ENCODE measurements at places on chromosomes 2 and 18.

DNA sequence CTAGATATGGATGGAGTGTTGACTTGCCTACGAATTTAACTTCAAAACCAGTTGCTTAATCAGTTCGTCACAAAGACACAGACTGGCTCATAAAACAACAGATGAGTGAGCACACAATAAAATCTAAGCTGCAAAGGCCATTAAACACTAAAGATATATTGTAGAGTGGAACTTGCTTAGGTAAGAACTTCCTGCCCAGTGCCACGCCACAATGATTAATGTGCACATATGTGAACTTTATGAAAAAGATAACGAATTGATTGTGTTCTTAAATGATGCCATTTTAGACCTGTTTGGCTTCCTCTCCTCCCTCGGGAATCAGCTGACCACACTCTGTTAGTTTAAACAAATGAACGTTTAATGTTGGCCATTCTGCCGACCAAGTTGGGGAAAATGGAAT, 2031.3 kb upstream of the CELF4 start:
- DNase-seq, result no peak

DNA sequence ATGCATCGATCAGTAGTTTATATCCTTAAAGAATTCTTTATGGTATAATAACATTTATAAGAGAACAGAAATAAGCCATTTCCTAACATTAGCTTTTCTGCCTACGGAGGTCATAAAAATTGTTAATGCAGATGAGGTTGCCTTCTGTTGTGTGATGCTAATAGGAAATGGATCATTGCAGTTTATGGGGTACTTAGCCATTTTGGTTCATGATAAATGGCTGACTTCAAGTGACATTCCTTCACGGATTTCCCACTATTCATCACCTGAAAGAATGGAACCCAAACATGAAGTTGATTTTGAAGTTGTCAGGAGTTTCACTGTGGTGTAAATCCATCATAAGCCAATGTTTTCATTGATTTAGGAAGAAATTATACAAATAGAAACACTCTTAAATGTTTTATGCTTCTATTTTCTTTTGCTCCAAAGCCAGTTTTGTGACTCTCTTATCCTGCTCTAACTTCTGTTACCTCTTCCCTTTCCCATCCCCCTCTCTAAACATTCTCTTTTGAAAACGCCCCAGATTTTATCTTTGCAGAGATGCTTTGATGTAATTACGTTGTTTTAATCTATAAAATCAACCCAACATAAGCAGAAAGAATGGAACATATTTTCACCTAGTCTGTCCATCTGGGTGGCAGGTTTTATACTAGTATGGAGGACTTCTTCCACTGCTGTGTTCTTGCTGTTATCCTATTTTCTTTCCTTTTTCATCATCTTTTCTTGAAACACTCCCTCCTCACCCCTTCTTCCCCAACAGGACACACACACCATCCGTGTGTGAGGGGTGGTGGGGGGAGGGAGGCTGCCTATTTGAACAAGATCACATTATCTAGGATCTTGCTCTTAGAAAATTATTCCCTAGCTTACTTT, 58.2 kb downstream of the GREB1L start:
- DNase-seq, result no peak

- DNase-seq, result no peak
Measured at GRCh38 chr2:71530641-71531332, 77.4 kb downstream of the DYSF start.

- DNase-seq, result no peak
Measured at GRCh38 chr2:174666312-174666711, 68.7 kb upstream of the WIPF1 start.

DNA sequence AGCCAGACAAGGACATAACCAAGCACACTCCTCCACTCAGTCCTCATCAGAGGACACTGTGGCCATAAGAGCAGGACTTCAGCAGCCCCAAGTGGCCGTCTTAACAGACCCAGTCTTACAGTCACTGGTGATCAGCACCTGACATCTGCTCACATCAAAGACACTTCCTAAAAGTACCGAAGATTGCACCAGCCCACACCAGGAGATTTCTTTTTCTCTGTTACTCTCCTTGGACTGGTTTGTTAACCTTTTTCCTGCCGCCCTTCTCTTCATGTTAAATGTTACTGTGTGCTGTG, 44.1 kb downstream of the MRPS5 start:
- DNase-seq, result no peak

All from stimulated activated CD4-positive, alpha-beta T cell treated with anti-CD3 and anti-CD28 coated beads, Interleukin-1b, Interleukin-23, amount 100 ng/mL, for 4 hours (primary cell).